Left cardiac atrium (tissue), 4 donors: ENCODE measurements at places on chromosomes 3 and 15.

DNA sequence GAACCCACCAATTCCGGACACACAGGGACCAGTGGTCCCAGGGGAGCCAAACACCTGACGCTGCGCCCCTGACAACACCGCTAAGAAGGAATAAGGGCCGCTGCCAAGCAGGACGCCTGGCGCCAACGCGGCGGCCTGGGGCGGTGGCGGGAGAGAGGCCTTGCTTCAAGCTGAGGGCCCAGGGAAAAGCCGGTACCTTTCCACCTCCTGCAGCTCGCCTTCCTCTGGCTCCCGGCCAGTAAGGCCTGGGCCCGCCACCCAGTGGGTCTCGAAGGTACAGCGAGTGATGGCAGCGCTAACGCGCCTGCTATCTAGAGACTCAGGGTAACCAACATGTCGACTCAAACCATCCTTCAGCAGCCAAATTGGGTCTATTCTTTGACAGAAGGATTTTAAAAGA, 1074.1 kb downstream of the SI start:
- DNase-seq, result no peak

DNA sequence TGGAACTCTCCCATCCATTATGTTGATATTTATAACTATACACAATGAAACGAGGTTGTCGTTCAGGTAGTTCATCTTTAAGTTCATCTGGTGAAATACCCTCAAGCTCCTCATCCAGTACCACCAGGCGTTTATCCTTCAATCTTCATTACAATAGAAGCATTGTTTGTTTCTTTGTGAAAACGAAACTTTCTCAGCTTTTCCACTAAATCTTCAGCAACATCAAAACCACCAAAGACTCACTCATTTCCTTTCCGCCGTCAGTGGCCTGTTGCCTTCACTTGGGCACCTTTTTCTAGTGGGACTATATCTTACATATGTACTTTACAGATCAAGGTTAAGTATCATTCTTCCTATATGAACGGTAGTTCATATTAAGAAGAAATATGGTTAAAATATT, 44.1 kb upstream of the TFG start:
- DNase-seq, result no peak

DNA sequence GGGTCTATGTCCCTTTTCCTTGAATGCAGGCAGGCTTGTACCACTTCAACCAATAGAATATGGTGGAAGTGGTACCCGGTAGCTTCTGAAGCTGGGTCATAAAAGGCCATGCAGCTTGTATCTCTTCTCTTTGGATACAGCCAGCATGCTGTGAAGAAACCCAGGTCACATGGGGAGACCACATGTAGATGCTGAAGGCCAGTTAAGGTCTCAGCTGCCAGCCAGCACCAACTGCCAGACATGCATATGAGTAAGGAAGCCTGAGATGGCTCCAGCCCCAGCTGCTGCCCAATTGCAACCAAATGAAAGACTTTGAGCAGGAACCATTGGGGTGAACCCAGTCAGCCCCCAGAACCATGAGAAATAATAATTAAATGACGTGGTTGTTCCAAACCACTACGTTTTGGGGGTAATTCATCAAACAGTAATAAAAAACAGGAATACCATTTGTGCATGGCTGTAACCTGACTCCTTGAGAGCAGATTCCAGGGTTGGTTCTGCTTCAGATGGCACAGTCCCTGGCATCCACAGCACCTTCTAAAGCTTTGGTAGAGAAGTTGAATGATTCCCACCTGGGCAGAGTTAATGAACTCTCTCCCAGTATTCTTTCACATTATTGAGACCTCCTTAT, 3.8 kb downstream of the RBP2 start:
- no peak for DNase-seq

- no peak for DNase-seq
Measured at GRCh38 chr3:126562737-126563276, 4.1 kb upstream of the C3orf22 start.

GRCh38 chr3:117512975-117513374, 803.4 kb downstream of the TUSC7 start:
- DNase-seq, result no peak

GRCh38 chr3:54841471-54841870, 86.4 kb downstream of the LRTM1 start:
- no peak for DNase-seq

DNA sequence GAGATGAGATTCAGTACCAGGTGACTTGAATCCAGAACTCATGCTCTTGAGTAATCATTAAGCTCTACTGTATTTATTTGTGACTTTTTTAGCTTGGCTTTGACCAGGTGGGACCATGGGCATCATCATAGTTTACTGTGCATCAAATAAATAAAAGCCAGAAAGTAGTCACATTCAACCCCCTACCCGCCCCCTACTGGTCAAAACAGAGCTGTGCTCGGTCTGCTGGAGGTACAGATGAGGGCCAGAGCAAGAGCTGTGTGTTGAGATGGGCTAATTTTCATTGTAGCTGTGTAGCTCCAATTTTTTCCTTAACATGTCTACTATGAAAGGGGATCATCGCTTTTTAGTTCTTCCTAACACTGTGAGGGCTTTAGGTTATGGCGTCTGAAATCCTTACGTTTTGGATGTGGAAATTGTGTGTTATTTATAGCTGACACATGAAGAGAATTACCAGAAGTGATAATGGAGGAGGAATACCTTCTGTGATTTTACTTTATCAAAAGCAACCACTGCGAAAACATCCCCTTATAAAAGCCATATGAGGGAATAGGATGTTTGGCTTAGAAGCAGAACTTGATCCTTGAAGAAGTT, 375.1 kb downstream of the PTPRG start:
- no peak for DNase-seq
